ENCODE measurements at places on chromosomes 7 and 10.
A peak's percentile ranks its signal among the peaks of the same experiment; 100 is the strongest.

- DNase-seq: no peak
These were observed 242.9 kb downstream of the GRID1 start for GRCh38 chr10:86123715-86124114.

DNA sequence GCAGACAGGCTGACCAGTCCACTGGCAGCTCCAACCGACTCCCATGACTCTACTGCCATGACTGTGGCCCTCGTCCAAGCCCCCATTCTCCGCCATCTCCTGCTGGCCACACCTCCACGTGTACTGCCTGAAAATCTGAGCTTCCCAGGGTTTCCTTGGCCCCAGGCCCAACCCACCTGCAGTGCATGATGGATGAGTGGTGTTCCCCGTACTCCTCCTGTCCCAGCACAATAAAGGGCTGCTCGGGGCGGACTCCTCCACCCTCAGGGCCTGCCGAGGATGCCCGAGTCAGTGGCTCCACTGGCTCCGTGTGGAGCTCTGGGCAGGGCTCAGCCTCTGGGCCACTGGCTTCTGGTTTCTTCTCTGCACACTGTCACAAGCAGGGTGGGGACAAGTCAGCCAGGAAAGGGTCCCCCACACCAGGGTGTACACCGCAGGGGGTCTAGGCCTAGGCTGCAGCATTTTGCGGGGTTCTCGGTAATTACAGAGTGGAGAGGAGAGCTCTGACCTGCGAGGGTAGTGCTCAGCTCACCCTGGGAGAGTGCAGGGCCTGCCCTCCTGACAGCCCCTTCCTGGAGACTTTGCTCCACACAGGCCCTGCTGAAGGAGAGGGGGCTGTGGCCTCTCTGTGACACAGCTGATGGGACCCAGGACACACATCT lies 15.2 kb downstream of the WDR91 start:
- no peak for DNase-seq

- DNase-seq: peak; percentile 53
These were observed 97.7 kb upstream of the TCF7L2 start for GRCh38 chr10:112852306-112852705.

- no peak for DNase-seq
These were observed 23.3 kb upstream of the CSGALNACT2 start for GRCh38 chr10:43114743-43115611.

- DNase-seq: no peak
These were observed 5.8 kb upstream of the MINDY4 start for GRCh38 chr7:30765408-30765807.

DNA sequence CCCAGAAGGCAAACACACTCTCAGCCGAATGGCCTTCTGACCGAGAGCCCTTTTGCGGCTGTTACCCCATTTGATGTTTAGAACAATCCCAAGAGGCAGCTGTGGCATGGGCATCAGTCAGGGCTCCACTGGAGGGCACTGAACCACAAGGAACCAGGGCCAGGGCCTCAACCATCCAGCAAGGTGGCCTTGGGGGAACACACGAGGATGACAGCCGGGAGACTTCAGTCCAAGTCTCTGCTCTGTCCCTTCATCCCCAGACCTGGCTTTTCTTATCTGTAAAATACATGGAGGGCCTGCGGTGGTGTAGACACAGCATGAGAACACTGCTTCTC lies 63.6 kb upstream of the INSIG1 start:
- DNase-seq: no peak

DNA sequence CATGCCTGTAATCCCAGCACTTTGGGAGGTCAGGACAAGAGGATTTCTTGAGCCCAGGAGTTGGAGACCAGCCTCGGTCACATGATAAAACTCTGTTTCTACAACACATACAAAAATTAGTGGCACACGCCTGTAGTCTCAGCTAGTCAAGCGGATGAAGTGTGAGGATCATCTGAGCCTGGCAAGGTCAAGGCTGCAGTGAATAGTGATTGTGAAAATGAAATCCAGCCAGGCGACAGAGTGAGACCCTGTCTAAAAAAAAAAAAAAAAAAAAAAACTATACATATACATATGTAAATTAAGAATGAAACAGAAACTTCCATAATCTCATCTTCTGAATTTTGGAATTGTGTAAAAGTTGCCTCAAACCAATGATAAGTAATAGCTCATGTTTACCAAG lies 18.2 kb upstream of the FAM170B start:
- no peak for DNase-seq

DNA sequence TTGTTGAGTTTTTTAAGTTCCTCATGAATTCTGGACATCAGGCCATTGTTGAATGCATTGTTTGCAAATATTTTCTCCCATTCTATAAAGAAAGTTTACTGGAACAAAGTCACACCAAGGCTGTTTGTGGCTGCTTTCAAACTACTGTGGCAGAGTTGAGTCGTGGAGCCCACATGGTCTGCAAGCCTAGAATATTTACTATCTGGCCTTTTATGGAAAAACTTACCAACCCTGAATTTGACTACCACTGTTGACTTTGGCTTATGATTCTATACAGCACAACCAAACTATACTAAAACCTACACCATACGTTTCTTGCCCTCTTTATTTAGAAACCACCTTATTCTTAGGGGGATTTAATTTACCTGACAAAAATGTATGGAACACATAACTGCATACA lies 239.1 kb downstream of the KCNMA1 start:
- DNase-seq: no peak

DNA sequence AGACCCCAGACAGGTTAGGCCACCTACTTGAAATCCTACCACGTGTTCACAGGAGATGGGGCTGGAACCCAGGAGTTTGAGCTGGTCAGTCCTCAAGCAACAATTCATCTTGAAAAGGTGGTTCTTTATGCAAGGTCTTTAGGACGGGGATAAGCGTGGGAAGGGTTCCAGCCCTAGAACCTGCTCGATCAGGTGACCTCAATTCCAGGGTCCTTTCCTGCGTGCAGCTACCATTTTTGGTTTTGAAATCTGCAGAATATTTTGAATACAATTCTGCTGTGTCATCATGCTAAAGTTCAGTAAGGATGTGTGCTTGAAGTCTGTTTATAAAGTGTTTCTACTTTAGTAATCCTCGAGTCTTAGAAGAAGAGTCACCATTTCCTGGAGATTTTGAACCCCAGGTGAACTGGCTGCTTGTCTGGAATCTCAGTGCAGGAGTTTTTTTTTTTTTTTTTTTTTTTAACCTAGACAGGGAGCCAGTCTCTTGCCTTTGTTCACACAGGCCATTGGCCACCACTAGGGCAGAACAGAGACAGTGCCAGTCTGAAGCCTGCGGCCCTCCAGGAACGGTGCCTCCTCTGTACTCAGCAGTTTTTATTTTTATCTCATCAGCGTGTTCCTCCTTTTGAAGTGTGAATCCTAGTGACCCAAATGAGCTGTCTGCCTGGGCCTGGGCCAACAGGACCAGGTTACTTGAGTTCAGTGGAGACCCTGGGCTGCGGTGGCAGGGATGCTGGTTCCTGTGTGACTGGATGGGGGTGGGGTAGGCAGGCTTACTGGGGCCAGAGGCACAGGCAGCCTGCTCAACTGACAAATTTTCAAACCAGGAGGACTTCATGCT lies 54.6 kb downstream of the EEPD1 start:
- DNase-seq: peak; percentile 84

DNA sequence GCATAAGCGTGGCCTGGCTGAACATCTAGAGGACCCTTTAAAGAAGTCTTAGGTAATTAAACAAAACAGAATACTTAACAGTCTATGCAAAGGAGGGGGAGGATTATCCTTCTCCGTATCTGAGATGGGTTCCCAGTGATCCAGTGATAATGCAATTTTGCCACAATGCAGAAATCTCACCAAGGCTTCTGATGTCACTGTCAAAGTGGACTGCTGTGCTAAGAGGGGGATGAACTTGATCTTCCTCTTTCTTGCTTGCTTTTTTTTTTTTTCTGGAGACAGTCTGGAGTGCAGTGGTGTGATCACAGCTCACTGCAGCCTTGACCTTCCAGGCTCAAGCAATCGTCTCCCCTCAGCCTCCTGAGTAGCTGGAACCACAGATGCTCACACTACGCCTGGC lies 30.8 kb downstream of the GATA3 start:
- no peak for DNase-seq

- DNase-seq: peak; percentile 63
These were observed 27.2 kb downstream of the GTF2IRD1 start for GRCh38 chr7:74480861-74481417.

DNA sequence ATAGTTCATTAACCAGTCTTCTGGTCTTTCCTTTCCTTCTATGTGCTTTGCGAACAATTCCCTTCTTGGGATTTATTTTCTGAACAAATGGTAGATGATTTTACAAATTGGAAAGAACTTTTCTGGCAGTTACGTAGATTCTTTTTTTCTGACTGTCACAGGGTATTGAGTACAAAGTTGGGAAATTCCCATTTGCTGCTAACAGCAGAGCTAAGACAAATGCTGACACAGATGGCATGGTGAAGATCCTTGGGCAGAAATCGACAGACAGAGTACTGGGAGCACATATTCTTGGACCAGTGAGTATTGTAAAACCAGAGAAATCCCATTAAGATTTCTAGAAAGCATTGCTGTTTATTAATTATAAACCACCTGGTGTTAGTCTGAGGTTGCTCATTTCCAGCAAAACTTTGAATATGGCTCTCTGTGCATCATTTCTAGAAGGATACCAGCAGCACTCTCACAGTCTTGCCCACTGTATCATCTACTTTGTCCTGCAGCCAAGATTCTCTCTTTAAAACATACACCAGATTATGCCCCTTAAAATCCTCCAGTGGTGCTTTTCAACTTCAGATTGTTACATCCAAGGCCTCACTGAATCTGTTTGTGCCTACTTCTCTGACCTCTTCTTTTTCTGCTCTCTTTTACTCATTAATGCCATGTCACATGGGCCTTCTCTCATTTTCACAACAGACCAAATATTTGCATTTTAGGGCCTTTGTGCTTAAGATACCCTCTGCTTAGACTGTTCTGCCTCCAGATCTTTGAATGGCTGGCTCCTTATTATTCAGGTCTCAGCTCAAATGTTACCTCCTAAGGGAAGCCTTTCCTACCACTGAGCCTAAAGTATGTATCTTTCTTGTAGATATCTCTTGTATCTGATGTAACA lies 27.0 kb downstream of the DLD start:
- no peak for DNase-seq

- peak; percentile 51 for DNase-seq
These were observed 1212.4 kb downstream of the SORCS1 start for GRCh38 chr10:105952153-105952552.

- no peak for DNase-seq
These were observed 30.6 kb downstream of the SMNDC1 start for GRCh38 chr10:110274072-110274627.

DNA sequence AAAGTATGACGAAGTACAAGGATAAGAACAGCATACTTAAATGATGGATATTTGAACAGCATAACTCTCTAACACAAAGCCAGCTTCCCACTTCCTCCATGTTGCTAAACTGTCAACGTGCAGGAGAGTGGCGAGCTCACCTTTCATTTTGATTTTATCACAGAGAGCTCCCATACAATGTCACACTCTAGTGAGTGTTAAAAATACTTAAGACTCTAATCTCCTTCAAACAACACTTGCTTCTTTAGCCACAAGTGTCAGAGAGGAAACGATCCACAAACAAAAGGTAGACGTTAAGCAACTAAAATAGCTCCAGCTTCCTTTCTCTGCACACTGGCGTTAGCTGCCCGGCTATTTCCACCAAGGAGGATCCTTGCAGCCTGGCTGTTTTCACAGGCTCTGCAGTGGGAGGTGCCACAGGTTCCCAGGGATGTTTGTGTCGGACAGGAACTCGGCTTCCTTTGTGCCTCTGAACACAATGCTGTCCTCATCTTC lies 194.6 kb downstream of the COBL start:
- no peak for DNase-seq

- DNase-seq: no peak
These were observed 810 bp downstream of the OPN4 start for GRCh38 chr10:86655173-86655540.

DNA sequence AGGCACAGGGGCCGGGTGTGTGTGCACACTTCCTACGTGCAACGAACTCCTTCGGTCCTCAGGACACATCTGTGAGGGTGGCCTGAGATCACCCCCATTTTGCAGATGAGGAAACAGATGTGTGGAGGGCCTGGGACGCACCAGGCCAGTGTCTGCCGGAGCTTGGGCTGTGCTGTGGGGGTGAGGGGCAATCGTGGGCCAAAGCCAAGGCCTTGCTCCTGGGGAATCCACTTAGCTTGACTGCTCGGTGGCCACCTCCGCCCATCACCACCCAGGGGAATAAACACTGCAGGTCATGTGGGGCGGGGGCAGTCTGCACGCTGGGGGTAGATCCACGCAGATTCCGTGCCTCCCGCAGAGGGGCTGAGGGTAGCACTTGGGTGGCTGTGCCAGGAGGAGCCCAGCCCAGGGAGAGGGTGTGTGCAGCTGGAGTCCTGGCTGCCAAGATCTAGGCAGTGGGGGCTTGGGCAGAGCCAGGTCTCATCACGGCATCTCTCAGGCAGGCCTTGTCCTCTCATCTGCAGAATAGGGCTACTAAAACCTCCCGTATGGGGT lies 70.8 kb upstream of the EN2 start:
- DNase-seq: no peak

DNA sequence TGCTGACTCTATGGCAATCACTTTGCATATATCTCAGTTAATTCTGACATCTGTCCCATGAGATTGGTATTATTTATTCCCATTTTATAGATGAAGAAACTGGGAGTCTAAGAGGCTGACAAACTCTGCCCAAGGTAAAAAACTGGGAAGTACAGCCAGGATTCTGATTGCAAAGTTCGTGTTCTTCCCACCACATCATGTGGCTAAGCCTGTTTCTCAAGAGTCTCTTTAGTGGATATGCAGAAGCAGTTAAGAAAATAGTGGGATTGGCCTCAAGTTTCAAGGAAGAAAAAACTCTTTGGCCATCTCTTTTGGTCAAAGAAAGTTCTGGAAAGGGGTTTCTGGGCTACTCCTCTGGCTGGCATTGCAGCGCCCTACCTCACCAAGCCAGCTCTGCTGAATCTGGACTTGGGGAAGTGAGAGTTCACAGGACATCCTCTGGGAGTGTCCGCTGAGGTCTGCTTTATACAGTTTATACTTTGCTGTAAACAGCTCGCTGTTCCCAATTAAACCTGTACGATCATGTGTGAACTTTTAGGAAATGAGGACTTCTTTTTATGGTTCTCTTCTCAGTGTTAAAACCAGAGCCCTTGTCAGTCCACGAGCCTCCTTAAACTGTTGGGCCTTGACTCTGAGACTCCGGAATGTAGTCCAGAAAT lies 12.2 kb upstream of the BMPR1A start:
- no peak for DNase-seq

- DNase-seq: peak; percentile 57
These were observed at the start of gene KNDC1 for GRCh38 chr10:133159950-133160825. Gene KNDC1, plus strand, starts transcription at chr10:133160219. Its CDS starts 249 bp downstream, at chr10:133160468.

DNA sequence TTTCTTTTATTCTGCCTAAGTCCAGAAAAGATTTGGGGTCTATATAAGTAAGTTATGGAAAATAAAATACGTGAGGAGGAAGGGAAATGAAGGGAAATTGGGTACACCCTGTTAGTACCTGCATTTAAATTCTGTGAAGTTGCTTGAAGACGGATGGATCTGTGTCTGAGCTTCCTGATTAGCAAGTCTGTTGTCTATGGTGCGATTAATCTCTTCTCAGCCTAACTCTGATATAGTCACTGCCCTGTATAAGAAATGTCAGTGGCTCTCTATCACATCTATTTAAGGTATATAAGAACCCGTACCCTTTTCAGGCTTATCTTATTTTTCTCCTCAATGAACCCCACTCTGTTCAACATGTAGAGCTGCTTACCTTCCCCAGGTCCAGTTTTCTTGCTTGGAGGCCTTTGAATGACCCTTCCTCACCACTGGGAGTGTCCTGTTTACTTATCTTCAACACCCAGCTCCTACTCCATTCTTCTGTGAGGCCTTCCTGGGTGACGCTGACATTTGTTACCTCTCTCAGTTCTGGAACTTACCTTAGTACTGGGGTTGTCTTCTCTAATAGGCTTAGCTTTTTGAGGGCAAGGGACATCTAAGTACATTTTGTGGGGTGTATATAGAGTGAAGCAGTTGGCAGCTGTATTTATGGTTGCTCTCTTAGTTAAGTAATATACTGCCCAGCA lies 149.6 kb upstream of the PRPS1L1 start:
- no peak for DNase-seq

All from umbilical cord (tissue), 2 donors.